ENCODE measurements at places on chromosomes 1 and 21.

DNA sequence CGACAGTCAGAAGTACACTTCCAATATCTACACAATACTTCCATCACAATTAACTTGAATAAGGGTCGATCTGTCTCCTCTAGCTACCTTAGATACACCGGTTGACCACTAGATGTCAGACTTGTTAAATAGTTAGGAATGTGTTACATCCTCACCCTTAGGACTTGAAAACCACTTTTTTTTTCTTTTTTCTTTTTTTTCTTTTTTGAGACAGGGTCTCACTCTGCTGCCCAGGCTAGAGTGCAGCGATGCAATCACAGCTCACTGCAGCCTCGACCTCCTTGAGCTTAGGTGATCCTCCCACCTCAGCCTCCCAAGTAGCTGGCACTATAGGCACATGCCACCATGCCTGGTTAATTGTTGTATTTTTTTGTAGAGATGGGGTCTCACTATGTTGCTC, 120.4 kb upstream of the GREM2 start:
- peak; percentile 59 for ATAC-seq

DNA sequence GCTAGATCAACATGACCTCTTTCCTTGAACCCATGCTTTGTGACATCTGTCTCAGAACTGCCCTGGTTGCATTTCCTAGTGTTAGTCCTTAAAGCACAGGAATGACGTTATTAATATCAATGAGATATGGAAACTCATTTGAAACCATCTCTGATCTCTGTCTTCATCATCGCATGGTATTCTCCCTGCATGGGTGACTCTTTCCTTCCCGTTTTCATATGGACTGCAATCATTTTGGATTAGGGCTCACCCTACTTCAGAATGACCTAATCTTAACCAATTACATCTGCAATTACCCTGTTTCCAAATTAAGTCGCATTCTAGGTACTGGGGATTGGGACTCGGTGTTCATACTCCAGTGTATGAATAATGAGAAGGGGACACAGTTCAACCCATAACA, 41.7 kb upstream of the DISC1 start:
- ATAC-seq: no peak

DNA sequence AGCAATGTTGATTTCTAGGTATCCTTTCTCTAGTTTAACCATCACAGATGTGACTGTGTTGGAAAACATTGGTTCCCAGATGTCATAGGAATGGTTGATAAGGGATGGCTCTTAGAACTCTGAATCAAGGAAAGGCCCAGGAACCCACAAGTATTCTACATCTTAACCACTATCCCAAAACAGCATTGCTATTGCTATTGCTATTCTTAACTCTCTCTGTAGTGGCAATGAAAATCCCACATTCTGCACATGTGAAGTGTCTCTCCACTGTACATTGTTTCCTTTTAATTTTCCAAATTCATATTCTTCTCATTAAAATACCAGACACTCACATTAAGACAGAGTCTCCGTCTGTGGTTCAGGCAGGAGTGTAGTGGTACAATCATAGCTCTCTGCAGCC, 420.4 kb upstream of the RUNX1 start:
- ATAC-seq: no peak

GRCh38 chr1:233172201-233172600, 123.3 kb downstream of the PCNX2 start:
- no peak for ATAC-seq

GRCh38 chr1:164647211-164647610, 88.2 kb downstream of the PBX1 start:
- ATAC-seq: no peak

DNA sequence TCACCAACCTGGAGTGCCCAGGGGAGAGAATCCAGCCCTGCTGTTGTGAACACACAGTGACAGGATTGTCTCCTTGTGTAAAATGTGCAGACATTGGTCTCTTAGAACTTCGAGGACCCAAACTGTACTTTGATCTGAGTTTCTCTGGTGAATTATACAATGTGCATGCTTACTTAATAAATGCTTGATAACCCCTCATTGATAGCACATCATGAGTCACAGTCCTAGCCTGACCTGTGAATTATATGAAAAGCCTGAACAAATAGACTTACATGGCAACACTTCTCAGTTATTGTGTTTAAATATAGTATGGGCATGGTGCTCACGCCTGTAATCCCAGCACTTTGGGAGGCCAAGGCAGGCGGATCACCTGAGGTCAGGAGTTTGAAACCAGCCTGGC, 22.6 kb downstream of the IFNGR2 start:
- ATAC-seq: no peak

DNA sequence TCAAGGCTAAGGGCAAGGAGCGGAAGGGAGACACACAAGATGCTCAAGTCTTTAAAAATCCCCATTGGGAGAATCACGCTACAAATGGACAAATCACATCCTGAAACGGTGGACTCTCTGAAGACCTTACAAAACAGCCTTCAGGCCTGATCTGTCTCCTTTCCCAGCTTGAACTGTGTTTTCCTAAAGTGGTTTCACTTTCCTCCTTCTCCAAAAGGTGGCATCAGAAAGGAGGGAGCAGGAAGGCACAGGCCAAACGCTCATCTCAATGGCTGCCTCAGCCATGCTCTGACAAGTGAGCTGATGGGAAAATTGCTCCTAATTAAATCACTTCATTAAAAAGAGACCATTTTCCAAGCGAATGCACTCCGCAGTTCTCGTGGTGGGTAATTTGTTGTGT, 47.7 kb downstream of the UTP25 start:
- no peak for ATAC-seq

GRCh38 chr1:243299069-243299468, 43.2 kb downstream of the SDCCAG8 start:
- no peak for ATAC-seq

DNA sequence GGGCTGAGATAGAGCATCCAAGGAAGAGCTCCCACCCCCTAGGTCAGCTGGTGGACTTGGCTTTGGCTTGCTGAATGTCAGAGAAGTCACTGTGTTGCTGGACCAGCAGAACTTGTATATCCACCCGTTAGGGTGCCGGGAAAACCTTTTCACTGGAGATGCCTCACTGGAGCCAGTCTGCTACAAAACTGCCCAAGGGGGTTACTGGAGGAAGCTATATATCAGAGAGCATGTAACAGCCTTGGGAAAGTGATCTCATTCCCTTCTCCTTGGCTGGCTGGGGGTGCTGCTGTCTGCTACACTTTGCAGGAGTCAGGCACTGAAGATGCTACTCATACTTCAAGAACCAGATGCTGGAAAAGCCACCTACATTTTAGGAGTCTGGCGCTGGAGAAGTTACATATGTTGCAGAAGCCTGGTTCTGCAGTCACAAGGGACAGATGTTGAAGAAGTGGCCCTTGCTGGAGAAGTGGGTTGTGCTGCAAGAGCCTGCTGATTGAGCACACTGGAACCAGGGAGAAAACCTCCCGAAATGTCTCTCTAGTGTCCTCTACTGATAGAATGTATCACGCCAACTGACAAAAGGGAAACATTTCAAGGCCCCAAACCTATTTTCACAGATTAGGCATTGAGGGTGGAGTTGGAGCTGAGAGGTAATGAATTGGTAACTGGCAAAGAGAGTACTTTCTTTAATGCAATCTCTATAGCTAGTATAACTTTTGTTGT, 250.6 kb downstream of the SPATA17 start:
- ATAC-seq: no peak

GRCh38 chr1:98054786-98055185, 134.0 kb upstream of the DPYD start:
- no peak for ATAC-seq

DNA sequence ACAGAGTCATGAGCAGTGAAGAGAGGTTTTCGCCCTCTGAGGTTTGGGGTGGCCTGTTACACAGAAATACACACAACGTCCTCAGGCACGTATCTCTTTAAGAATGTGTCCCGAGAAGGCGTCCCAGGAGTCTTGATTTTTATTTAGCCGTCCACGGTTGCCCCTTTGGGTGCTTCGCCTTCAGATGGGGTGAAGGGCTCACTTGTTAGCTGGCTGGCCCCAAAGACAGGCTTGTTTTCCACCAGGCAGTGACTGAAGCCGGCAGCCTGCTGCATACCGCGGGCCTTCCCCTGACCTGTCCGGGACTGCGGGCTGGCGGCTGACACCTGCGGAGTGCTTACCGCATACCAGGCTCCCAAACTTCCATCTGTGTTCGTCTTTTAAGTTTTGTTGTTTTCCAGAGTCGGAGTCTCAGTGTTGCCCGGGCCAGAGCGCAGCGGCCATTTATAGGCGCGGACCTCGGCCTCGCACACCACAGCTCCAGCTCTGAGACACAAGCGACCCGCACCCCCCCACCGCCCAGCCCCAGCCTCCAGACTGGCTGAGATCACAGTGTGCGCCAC, 1.6 kb upstream of the ADARB1 start:
- no peak for ATAC-seq

GRCh38 chr1:247360991-247361731, 29.5 kb upstream of the ZNF496 start:
- ATAC-seq: no peak

All from activated T-helper 17 cell treated with anti-CD3 and anti-CD28 coated beads, Interleukin-2, amount 50 U/mL, for 72 hours (primary cell).